CD4-positive, alpha-beta T cell treated with Interleukin-1 beta for 1 hour (primary cell): ENCODE measurements at places on chromosomes 4 and X.
A peak's percentile ranks its signal among the peaks of the same experiment; 100 is the strongest.

DNA sequence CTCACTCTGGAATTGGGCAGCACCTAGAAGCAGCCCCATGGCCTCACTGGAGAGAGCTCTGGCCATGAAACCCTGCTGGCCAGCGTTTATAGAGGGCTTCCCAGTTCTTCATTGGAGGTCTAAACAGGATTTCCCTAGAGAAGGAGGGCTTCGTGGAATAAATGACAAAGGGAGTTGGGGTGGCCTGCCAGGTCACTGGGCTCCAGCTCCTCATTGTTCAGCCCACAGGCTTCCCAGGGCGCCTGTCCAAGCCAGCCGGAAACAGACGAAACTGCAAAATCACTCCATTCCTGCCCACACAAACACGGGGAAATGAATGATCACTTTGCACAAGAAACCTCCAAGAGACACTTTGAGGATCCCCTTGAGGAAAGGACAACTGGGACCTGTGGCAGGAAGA, 189.7 kb downstream of the TSPAN5 start:
- no peak for DNase-seq

DNA sequence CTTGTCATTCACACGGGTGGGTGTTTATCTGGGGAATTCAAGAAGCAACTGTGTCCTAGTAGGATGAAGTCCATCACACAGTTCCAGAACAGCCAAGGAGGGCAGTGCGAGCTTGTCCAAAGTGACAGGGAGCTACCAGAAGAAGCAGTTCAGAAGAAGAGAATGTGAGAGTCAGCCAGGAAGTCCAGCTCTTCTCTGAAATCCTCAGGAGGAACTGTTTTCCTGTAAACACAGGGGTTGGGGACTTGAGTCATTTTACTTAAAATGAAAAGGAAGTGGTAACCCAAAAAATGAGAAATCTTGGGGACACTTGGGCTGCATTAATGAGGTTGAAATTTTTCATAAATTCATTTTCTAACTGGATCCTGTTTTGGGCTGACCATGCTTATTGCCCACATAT, 8.2 kb upstream of the TLR10 start:
- DNase-seq: no peak

DNA sequence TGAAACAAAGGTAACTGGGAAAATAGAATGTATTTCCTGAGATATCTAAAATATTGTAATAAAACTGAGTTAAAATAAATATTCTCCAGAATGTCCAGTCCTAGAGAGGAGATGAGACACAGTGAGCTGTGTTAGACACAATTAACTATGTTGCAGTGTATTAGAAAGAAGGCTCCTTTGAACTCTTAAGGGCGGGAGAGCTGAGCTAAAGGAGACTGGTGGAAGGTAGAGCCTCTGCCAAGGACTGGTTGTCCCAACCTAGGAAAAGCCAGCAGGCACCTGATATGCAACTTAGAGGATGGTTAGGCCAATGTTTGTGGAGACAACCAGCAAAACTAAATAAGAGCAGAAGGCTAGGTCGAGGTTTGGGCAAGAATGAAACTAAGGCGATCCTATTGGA, 4.3 kb downstream of the ASB11 start:
- no peak for DNase-seq

DNA sequence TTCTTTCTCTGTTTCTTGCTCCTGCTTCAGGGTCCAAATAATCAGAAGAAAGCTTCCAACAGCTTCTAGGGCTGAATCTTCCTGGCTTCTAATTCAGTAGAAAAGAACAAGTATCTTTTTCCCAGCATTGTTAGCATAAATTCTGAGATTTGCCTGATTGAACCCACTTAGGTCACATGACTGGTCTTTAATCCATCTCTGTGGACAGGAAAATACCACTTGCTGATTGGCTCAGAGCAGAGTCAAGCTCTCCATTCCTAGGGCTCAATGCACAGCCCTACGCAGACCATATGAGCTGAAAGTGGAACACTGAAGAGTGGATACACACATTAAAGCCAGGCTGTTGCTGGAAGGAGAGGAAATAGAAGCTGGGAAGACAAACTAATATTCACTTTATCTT, 99.6 kb upstream of the RPL34 start:
- DNase-seq: no peak

GRCh38 chr4:168019921-168020320, 72.4 kb upstream of the ANXA10 start:
- no peak for DNase-seq

DNA sequence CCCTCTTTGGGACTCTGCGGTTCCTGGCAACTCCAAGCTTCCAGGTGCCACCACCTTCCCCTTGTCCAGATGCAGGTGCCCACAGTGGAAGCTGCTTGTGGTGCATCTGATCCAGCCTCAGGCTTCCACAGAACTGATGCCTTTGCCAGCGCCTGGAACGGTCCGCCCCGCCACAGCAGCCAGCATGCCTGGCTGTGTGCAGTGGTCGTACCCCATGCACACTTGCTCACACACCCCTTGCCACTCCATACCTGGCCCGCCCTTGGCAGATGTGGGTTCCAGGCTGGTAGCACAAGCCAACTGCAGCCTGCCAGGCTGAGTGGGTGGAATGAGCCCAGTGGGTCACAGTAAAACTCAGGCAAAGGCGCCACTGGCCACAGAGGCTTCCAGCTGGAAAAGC, 240.5 kb downstream of the PPP4R3C start:
- DNase-seq: no peak

DNA sequence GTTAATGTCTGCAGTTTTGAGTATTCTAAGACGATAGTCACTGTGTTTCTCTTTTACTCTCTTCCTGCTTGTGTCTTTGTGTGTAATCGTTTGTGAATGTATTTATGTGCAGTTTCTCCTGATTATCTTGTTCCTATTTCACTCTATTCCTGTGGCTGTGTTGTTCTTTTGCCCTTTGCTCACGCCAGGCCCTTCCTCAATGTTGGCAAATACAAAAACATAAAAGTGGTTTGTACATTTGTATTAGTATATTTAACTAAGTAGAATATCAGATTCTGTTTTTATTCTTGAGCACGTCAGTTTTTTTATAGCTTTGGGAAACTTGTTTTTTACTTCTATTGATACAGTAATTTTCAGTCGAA, 107.6 kb upstream of the BMPR1B start:
- DNase-seq: no peak

GRCh38 chr4:112973750-112974251, 75.7 kb upstream of the ANK2 start:
- DNase-seq: no peak

GRCh38 chr4:6778435-6778834, 4.1 kb upstream of the KIAA0232 start:
- DNase-seq: no peak

DNA sequence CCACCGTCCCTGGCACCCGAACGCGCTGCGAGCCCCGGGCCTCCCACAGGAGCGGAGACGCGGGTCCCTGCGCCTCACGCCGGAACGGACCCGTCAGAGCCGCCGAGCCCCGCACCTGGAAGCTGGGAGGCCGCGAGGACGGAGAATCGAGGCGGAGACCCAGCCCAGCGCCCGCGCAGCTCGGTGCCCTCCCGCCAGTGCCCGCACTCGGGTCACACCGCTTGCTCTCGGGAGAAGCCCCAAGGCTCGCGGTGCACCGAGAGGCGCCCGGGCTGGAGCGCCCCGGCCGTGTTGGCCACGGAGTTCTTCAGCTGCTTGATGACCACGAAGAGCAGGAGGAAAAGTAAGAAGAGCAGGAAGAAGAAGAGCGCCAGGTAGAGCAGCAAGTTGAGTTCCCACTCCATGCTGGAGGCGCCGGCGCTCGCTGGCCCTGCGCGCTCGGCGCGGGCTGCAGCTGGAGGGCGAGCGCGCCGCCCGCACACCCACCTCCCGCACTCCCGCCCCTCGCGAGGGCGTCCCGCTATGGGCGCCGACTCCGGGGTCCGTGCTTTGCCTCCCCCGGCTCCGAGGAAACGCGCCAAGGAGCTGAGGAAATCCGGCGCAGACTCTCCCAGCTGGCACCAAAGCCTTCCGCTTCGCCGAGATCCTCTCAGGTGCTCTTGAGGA, at the start of gene SMIM43:
Gene SMIM43 (minus strand): TSS at position 463 of the 666 bp plus-strand sequence. CDS start 59 bp downstream, at position 404.
- no peak for DNase-seq

DNA sequence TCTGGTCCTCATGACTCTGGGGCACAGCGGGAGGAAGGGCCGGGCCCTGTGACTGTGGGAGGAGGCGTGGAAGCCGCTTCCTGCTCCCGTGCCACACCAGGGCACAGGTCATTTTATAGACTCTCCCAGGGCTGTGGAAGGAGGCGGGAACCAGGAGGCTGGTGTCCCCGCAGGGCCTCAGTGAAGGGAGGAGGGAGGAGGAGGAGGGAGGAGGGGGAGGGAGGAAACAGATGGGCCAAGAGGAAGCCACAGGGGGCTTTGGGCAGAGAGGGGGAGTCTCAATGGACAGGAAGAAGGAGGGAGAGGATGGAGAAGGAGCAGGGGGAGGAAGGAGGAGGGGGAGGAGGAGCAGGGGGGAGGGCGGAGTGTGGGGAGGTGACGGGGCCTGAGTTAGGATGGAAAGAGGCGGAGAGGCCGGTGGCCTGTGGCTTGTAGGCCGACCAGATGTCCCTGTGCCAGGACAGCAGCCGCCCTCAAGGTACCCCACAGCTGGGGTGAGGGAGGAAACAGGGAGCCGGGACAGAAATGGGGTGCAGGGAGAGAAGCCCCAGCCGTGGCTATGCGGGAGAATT, 6.2 kb upstream of the PLCXD1 start:
- DNase-seq: peak; percentile 67

- DNase-seq: no peak
Observed at GRCh38 chr4:109211671-109212070, 90.8 kb downstream of the COL25A1 start.

DNA sequence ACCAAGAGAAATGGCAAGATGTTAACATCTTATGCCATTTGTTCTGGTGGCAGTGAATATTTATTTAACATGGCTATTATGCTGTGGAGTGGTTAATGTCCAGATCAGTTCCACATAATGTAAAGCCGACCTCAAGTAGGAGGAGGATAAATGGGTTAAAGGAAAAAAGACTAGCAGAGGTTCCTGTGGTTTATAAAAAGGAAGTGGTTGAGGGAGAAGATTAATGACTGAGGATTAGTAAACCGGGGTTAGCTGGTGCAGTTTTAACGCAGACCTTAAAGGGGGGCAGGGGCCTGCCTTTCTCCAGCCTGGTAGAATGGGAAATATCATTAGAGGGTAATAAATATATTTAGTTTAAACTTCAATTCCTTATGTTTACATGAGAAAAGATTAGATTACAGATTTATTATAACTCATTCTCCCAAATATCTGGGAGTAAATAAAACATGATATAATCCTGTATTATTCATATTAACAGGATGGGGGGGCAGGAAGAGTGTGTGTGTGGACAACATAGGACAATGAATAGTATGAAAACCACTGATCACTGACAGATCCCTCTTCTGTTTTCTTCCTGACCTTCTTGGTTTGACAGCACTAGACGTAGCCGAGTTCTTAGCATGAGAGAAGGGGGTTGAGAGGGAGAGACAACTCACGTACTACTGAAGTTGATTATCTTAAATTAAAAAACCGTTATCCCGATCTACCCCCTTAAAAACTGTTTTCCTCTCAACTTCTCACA, 124.1 kb upstream of the LIMCH1 start:
- no peak for DNase-seq
